ENCODE measurements at places on chromosomes 7 and 10. TPM values are rescaled to one million over a fixed set of nuclear protein-coding genes. Genes with fewer than 3 reads are reported as not detected.

DNA sequence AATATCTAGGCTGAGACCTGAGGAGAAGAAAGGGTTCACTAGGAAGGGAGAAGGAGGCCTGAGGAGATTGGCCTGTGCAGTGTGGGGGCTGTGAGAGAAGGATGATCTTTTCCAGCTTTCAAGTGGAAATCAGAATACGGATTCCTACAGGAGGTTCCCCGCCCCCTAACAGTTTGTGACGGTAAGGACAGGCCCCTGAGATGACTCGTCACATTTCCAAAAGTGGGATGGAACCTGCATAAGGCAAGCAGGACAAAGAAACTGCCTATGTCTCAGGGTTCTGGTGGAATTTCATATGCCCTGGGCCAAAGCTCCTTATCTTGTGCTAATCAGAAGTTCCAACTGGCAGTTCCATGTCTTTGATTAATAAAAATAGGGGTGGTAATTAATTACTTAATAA is 275.6 kb downstream of the SNX10 start:
- no peak for DNase-seq

- no peak for DNase-seq
Observed at GRCh38 chr7:20190560-20191390, 26.4 kb downstream of the MACC1 start.

DNA sequence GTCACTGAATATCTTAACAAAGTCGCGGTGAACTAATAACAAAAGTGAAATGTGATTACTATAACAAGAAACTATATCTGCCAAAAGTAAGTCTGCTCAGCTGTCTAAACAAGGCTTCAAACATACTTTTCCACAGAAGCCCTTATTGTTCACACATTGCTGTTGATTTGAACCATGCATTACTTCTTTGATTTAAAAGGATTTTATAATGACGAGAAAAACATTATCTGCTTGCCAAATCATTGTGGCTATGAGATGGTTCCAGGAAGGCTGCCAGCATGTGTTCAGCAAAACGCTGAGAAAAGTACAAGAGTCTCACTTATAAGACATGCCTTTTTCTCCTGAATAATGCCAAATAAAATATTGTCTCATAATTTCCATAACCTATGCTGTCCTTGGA is 24.4 kb downstream of the RNF133 start:
- DNase-seq = no peak

DNA sequence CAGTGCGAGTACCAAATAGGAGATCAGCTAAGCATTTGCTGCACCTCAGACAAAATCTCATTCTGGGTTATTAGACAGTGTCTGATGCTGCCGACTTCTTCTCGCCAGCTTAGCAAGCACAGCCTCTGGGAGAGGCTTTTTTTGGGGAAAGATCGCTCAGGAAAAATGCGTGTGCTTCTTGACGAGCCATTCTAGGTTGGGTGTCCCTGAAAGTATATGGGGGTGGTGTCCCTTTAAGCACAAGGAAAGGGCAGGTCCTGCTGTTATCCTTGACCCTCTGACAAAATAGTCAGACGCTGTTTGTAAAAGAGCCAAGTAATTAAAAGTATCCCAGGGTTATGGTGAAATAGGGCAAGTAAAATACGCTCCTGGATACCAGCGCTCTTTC is 540.1 kb upstream of the FZD8 start:
- no peak for DNase-seq

DNA sequence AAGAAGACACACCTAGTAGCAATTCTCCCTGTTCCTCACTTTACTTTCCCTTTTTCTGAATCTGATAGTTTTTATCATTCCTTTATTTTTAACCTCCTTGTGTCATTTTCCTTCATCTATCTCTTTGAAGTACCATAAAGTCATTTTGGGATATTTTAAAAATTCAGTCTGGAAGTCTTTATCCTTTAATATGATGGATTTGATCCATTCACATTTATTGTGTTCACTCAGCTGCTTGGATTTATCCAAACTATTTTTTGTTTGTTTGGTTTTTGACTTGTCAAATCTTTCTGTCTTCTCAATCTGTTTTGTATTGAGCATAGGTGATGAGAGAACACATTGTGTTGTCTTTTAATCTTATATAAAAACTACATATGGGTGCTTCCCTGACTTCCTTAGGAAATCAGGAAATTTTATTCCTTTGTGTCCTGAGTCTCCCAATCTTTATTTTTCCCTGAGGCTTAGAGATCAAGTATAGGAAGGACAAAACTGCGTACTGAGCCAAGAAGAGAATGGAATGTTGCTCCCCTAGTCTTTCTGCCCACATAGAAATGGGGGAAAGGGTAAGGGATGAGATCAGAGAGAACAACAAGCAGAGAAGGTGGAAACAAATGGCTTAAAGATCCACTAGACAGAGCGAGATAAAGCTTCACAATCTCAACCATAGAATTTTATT is 132.7 kb upstream of the HABP2 start:
- no peak for DNase-seq

MMD2 gene
- total RNA-seq = not detected

CYP17A1 gene
- total RNA-seq = not detected

FGFR2 gene
- 73.3 TPM for total RNA-seq
